ENCODE measurements at places on chromosomes 2 and 18. TPM values are rescaled to one million over a fixed set of nuclear protein-coding genes. Genes with fewer than 3 reads are reported as not detected.
A peak's percentile ranks its signal among the peaks of the same experiment; 100 is the strongest.

GRCh38 chr2:119744335-119744939, 15.3 kb upstream of the PTPN4 start:
- no peak overlapping the region for H3K4me3 ChIP-seq
- peak; percentile 76 for DNase-seq

DNA sequence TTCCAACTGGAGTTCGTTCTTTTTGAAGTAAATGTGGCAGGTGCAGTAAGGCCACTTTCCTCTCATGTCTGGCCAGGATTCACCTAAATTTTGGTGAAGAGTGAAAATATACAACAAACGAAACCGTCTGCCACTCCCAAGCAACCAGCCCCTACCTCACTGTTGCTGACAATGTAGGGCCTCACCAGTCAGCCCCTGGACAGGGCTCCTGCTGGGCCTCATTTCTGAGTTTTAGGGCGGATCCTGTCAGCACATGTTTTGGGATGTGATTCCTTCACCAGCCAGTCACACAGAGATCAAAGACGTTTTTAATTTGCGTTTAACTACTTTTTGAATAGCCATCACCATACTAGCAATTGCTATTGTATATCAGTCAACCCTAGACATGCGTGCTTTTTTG, 185.0 kb downstream of the WDR7 start:
- H3K27ac ChIP-seq: no peak overlapping the region
- peaks cover 19% of the 10 kb centered on the region for H3K4me1 ChIP-seq
- H3K4me3 ChIP-seq: no peak overlapping the region
- H3K36me3 ChIP-seq: no peaks in the 10 kb centered on the region
- H3K27me3 ChIP-seq: no peaks in the 10 kb centered on the region
- DNase-seq: no peak

DNA sequence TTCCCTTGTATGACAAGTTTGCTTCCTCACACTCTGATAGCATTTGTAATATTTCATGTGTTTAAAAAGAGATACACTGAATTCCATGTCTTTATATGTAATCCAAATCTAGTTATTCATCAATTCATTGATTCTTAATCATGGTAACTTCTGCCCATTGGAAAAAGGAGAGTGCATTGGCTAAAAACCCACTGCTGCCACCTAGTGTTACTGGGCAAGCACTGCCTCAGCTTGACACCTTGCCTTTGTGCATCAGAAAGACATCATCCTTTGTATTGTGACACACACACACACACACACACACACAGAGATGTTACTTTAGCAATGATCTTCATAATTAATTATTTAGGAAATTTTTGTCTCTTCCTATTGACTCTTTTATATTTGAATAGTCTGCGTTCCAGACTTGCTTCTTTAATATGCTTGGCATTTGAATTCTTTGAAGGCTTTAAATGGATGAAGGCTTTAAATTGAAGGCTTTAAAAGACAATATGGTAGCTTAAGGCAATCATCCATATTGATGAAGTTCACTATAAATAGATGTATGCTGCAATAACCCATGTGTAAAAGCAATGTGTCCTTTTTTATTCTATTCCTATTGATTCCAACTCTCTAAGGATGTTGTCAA, 414.2 kb upstream of the CHST9 start:
- no peak overlapping the region for H3K4me3 ChIP-seq
- peaks cover under 1% of the 10 kb centered on the region for H3K36me3 ChIP-seq
- no peaks in the 10 kb centered on the region for H3K27me3 ChIP-seq
- no peak overlapping the region for H3K27ac ChIP-seq
- DNase-seq: peak; percentile 70
- H3K4me1 ChIP-seq: peaks cover 3% of the 10 kb centered on the region

DNA sequence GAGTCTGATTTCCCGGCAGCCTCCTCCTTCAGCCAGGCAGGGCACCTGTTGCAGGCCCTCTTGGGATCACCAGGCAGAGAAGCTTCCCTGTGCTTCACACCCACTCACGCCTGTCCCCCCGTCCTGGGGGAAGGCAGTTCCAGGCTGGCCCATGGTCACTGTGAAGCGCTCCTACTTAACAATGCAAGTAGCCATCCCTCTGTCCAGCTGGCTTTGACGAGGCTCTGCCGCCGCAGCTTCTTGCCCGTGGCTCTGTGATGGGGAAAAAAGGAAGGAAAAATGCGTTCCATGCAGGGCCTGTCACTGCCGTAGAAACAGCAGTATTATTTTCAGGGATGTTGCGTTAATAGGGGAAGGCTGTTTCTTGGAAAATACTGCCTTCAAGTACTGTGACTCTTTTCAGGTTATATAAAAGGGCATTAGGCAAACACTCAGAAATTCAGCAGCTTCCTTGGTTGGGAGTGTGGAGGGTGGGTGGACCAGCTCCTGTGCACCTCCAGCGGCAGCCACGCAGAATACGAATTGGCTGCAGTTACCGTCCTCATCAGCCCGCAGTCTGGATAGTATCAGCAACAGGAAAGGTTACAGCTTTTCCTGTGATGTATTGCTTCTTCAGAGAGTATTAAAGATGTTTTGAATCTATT, 232.3 kb downstream of the KLHL29 start:
- H3K4me3 ChIP-seq: no peak overlapping the region
- no peak overlapping the region for H3K27ac ChIP-seq
- no peaks in the 10 kb centered on the region for H3K4me1 ChIP-seq
- no peak for DNase-seq
- no peaks in the 10 kb centered on the region for H3K36me3 ChIP-seq

DNA sequence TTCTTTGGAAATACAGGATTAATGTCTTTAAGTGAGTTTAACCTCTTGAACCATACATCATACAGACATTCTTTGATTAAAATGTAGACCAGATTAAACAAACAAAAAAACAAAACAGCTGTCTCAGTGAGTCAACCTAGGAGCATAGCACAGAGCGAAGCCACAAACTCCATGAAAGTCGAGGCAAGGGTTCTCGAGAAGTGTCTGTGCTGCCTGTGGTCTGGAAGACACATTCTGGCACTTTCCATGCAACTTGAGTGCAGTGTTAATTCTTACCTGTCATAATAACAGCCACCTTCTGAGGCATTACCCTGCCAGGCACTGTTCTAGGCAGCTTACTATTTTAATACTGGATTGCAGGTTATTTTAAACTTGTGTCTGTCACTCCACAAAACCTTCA, 435.5 kb upstream of the MMADHC start:
- no peak overlapping the region for H3K4me3 ChIP-seq
- no peak overlapping the region for H3K27ac ChIP-seq

DNA sequence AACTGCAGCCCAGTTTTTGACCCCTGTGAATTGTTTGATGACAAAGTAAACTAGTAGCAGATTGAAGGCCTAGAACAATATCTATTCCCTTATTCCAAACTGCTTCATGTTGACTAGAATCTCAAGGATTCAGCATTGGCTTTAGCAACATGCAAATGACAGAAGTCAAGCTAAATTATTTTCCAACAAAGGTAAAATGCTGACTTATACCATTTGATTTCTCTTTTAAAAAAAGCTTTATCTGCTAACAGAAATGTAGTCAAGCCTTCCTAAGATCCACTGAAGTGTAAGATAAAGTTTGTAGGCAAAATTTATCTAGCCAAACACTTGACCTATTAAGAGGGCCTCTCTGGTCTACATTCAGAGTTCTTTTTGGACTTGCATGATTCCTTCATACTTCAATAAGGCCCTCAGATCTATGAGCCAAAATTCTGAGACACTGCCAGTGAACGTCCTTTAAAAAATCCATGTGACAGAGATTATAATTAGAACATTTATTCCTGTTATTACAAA, 9.5 kb upstream of the CYBRD1 start:
- no peak for DNase-seq
- no peak overlapping the region for H3K27ac ChIP-seq
- H3K4me1 ChIP-seq: no peaks in the 10 kb centered on the region
- no peak overlapping the region for H3K4me3 ChIP-seq

The MC5R gene
- total RNA-seq: not detected

Measured in Calu3 (cell line).